ENCODE measurements at places on chromosomes 12 and 14.
A peak's percentile ranks its signal among the peaks of the same experiment; 100 is the strongest.

GRCh38 chr14:24941719-24942118 is 108.2 kb downstream of the STXBP6 start:
- no peak for DNase-seq

DNA sequence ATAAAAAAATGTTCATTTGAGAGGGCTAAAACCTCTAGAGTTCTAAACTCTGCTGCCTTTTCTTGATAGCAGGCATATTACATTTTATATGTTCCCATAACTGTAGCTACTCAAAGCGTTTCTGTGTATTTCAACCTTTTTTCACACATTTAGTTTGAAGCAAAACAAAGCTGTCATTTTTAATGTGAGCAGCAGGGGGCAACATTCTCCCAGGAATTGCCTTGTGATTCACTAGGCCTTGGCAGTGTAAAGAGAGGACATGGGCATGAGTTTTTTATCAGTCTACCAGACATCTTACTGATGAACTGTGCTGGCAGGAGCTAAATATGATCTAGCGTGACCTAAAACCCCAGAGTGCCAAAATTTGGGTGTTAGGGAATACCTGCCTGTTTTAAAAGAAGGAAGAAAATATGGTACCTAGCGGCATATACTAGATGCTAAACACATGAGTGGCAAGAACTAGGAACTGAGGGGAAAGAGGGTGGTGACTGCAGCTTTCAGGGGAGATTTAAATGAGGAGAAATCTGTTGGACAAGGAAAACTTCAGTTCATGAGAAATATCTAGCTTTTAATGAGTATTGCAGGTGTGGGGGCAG is 65.3 kb downstream of the IFT43 start:
- DNase-seq, result peak; percentile 5

GRCh38 chr12:31966558-31967205 is 7.5 kb downstream of the RESF1 start:
- DNase-seq, result no peak

- DNase-seq, result no peak
These were observed 177.8 kb downstream of the KIF26A start for GRCh38 chr14:104316121-104316722.

GRCh38 chr12:94261119-94261518 is 112.7 kb downstream of the PLXNC1 start:
- DNase-seq, result no peak

GRCh38 chr14:95206534-95206933 is 49.2 kb upstream of the DICER1 start:
- DNase-seq, result no peak

- no peak for DNase-seq
These were observed 64.8 kb upstream of the E2F7 start for GRCh38 chr12:77130193-77130592.

GRCh38 chr12:85425926-85426325 is 145.9 kb downstream of the ALX1 start:
- DNase-seq, result no peak

DNA sequence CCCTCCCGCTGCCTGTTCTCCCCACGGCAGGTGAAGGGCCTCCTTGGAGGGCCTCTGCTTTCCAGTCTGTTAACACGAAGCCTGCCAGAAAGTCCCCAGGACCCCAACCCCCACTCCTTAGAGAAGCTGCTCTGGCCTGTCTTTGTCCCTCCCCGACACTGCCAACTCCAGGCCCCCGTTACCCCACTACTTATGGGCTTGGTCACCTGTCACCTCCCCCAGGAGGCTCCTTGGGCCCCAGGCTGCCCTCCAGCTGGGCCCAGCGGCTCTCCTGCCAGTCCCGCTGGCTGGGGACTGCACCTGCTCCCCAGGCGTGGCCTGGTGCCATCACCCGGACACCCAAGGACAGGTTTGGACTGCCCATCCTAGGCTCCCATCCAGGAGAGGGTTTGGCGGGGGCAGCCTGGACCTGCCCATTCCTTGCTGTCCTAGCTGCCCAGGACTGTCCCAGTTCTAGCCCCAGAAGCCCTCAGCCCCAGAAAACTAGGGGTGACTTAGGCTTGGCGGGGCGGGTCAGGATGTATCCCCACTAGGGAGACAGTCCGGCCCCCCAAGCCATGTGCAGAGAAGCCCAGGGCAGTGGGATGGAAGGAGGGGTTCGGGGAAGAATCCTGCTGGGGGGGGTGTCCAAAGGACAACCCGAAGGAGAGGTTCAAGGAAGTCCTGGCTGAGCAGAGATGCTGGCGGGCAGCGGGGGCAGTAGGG is 155.7 kb upstream of the C14orf180 start:
- no peak for DNase-seq

- DNase-seq, result peak; percentile 18
These were observed 71.4 kb upstream of the SRSF5 start for GRCh38 chr14:69695322-69696203.

GRCh38 chr14:105041841-105042765 is 21.2 kb upstream of the CDCA4 start:
- no peak for DNase-seq

DNA sequence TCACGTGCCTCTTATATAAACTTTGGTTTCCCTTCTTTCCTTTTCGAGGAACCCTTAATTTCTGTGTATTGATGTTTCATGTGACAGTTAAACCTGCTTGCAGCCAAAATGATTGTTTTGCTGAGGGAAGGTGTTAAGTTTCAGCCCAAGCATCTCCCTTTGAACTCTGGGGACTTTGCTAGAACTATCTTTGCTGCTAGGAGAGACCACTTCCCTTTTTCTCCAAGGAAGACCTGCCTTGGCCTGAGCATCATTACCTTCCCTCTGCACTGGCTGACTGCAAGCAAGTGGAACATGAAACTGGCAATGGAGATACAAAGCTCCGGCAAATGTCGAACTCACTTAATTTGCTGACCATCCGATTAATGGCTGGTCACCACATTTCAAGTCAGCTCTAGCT is 192.8 kb downstream of the GRIN2B start:
- no peak for DNase-seq

GRCh38 chr14:54877015-54877702 is 25.5 kb downstream of the GCH1 start:
- DNase-seq, result no peak

DNA sequence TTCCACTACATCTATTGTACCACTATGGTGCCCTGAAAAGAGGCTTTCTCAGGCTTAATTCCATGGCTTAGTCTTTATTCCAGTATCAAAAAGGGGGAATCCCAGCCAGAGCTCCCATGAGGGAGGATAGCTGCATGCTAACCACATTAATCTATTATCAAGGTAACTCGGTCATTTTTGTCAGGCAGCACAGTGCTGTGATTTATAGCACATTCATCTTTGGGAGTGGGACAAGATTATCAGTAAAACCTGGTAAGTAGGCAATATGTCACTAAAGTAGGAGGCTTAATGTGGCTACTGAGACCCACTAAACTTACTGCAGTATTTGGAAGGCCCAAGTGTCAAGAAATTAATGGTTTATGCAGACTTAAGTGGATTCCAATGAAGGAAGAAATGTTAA is 58.9 kb downstream of the DAD1 start:
- no peak for DNase-seq

DNA sequence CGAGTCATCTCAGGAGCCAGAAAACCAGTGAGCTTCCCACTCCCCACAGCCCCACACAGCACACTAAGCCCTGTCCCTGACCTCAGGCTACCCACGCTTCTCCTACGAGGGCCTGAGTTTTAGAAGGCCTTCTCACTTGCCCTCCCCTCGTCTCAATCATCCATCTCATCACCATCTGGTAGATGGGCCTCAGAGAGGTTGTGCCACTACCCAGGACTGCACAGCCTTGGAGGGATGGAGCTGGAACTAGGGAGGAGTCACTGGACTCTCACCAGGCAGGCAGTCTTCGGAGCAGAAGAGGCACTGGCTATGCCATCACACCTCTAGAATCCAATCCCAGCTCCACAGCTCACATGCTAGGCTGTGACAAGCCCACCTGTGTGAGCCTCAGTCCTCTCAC is 52.3 kb downstream of the ITPK1 start:
- DNase-seq, result no peak

DNA sequence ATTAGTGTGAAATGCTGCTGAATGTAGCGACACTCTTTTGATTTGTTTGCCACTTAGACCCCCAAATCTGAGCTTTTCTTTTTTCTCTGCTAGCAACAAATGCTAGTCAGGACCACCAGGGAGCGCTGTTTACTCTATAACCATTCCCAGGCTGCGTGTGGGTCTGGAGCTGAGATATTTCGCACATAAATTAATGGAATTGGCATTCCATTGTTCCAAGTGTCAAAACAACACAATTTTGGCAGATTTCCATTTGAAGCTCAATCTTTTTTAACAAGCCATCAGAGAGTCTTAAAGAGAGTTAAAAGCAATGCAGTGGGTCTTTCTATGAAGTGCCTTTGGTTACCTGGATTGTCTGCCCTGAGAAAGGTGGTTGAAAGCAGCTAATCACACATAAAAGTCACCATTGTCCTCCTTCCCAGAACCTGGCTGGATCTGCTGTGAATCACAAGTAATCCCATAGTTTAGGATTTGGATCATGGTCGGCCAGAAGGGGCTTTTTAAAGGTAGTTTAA is 7.4 kb upstream of the TMEM132C start:
- DNase-seq, result peak; percentile 5

DNA sequence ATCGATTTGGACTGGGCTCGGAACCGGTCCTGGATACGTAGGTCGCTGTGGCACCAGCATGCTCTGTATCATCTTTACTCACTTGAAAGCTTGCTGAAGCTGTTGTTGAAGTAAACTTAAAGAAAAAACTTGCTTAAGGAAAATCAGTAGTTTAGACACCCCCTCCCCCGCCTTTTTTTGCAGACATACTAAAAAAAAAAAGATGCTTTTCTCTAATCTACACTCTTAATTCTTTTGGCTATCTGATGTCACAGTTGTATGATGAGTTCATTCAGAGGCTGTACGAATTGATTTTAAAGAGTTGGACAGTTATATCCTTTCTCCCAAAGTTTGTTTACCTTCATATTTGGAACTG is 865 bp downstream of the FRS2 start:
- no peak for DNase-seq

DNA sequence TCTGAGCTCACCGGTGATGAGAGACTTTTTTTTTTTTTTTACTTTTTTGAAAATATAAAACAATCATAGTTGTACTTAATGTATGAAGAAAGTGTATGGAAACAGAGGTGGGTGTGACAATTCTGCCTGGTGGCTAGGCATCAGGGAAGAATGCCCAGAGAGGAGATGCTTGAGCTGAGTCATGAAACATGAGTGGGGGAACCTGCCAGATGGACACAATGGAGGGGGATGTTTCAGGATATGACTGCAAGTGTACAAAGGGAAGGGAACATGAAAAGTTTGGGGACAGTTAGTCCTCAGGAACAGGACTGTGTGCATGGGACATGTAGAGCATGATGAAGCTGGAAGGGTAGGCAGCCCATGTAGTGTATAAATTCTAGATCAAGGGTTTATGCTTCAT is 274.2 kb upstream of the E2F7 start:
- no peak for DNase-seq

DNA sequence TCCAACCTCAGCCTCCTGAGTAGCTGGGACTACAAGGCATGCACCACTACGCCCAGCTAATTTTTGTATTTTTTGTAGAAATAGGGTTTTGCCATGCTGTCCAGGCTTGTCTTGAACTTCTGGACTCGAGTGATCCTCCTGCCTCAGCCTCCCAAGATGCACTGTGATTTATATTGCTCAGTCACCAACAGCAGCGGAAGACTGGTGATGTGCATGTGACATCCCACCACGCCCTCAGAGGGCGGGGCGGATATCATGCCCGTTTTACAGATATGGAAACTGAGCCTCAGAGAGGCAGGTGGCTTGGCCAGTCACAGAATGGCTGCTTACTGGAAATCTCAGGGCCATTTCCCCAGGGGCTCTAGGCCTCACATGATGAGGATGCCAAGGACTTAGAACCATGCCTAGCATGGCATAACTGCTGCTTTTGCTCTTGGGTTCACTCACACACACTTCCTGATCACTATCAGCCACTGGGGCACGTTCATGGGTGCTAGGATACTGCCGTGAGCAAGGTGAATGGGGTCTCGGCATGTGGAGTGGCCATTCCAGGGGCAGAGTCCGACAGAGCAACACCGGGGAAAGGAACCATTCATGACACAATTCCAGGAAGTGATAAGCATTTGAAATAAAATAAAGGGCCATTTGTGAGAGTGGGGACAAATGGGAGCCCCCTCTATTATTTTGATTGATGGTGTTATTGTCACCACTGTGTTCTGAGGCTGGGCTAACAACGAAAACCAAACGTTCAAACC is 31.9 kb downstream of the RBM19 start:
- no peak for DNase-seq

DNA sequence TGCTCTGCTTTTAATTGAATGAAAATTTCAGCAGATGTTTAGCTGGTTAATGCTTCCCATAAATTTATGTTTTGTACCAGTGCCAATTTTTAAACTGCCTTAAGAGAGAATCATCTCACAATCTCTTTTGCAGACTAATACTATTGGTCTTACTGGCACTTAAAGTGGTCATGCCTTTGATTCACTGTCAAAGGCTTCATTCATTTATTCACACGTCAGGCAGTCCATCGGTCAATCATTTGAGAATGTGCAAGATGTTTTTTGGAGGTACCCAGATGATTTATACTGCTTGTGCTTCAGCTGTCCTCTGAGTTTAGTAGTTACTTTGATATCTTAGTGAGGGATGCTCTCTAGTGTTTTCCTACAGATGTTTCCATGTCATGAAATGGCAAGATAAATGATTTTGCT is 83.4 kb downstream of the NAV3 start:
- DNase-seq, result no peak

GRCh38 chr12:20625531-20625930 is 69.6 kb upstream of the SLCO1C1 start:
- DNase-seq, result no peak

- DNase-seq, result no peak
These were observed 32.6 kb upstream of the LMNTD1 start for GRCh38 chr12:25585662-25586061.

DNA sequence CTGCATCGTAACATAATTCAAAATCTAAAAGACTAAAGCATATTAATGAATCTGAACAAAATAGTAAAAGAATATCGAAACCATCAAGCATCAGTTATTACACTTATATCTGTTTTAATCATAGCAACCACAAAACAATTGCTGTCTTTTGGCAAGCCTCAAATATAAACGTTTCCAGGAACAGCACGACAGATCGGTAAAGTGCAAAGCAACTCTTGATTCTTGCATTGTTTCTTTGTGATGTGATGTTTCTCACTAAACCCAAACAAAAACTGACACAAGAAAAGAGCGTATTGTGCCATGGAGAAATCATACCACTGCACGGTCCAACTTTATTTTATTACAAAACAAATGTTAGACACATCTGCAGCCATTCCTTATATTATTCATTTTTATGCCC is 9.2 kb upstream of the MYF6 start:
- DNase-seq, result no peak

DNA sequence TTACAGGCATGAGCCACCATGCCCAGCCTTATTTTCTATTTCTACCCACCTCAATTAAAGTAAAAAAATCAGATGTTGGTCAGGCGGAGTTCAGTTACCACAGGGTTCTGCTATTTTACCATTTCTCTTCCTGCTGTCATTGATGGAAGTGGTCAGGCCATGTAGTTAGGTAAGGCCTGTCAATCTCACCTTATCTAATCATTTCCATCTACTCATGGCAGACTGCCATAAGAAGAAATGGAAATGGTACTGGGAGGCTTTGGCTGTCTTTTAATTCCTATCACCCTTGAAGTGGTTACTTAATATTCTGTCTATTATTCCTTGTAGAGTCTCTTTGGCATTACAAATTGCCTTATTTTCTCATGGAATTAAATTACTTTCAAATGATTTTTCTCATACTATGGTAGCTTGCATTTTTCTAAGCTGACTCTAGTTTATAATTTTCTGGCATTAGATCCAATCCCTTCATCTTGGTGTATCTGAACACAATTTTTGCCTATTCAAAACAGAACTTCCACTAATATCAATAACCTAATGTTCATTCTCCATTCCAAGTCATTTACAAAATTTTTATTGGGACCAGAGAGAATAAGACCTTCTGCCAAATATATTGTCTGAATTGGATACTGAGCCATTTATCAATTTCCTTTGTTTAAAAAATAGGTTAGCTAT is 198.7 kb downstream of the DACT1 start:
- DNase-seq, result no peak

Data from amygdala (tissue), 56 donors.